Activated effector memory CD4-positive, alpha-beta T cell treated with Interleukin-2 at 50 U/mL for 16 hours (primary cell): ENCODE measurements at places on chromosomes 7 and 10.

GRCh38 chr7:147611431-147611830 lies 979.1 kb upstream of the C7orf33 start:
- no peak for DNase-seq

DNA sequence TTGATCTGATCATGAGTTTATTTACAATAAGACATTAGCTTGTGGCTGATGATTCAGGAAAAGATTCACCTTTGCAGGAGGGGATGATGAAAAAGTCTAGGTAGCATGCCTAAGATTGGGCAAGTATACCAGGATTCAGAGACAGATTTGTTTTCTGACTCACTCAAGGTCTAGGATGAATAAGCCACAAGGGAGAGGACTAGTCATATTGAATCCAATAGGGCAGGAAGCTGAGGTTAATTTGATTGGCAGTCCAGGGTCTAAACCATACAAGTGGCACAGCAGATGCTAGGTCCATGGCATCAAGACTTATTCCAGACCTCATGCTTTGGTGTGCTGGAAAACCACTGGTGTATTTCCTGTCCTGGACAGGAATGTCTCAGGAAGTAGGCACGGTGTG lies 1133.4 kb downstream of the XPNPEP1 start:
- no peak for DNase-seq

GRCh38 chr7:98733036-98733435 lies 116.0 kb downstream of the NPTX2 start:
- no peak for DNase-seq

GRCh38 chr10:90579602-90580242 lies 278.1 kb downstream of the HTR7 start:
- DNase-seq, result no peak

GRCh38 chr7:84055904-84056605 lies 138.5 kb downstream of the SEMA3A start:
- DNase-seq, result no peak

DNA sequence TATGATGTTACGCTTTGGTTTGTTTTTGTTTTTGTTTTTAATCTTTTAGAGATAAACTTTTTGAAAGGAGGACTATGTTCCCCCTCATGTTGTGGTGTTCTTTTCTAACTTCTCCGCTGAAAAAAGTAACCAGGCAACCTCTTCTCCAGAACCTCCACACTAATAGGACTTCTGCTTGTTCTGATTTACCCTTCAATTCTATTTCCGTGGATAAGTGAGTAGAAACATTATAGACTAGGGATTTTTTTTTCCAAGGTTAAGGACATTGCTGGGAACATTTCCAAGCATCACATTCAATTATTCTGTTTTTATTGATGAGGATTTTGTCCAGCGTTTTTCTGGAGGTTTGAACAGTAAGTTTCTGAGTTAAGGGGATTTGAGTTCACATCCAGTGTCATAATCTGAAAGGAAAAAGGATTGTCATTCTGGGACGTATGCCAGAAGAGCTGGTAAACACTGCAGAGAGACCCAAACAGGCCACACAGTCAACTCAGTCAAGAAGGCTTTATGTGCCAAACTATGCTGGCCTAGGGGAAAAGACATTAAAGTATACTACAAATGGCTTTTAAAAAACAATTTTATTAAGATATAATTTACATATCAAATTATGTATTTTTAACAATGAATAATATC lies 28.3 kb upstream of the RALA start:
- DNase-seq, result no peak

DNA sequence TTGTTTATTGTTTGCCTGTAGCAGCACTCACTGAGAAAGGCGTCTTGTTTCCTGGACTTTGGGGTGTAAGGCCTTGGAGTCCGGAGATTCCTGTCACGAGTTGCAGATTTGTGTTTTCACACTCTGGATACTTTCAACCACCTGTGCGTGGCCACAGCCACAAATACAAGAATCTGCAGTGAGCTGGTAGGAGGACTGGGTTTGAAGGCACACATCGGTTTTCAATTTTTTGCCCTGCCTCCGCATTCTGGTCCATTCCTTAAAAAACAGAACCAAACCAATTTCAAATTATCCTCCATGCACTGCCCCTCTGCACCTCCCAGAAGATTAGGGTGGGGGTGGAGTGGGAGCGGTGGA lies 619 bp downstream of the EXOC4 start:
- DNase-seq, result peak; percentile 3

DNA sequence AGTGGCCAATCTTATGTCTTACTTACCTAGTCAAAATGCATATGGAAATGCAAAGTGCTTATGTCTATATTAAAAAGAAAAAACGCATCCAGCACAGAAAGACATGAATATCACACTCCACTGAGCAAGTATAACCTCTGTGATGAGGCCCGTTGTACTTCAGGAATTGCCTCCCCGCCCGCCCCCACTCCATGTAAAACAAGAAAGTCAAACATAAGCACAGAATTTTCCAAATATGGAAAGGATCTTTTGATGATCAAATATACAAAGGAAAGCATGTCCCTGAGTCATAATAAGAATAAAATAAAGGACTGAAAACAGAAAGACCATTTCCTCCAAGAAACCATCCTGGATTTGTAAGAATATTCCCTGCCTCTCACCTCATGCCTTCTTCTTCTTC lies 229.1 kb downstream of the BAMBI start:
- no peak for DNase-seq

- DNase-seq, result no peak
These were observed 13.2 kb downstream of the TES start for GRCh38 chr7:116223588-116223987.
